Stimulated activated CD4-positive, alpha-beta T cell treated with anti-CD3 and anti-CD28 coated beads, Interleukin-12 subunit alpha, Interleukin-12 subunit beta, amount 100 ng/mL, for 24 hours (primary cell): ENCODE measurements at places on chromosomes 12 and 14.

DNA sequence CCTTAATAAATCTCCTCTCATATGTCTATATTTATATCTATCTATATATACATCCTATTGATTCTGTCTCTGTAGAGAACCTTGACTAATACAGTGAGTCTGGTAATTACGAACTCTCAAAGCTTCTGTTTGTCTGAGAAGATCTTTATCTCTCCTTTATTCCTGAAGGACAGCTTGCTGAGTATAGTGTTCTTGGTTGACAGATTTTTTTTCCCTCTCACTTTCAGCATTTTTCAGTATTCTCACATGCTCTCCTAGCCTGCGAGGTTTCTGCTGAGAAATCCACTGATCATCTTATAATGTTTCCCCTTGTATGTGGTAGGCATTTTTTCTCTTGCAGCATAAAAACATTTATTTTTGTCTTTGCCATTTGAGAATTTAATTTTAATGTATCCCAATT lies 67.1 kb downstream of the GPHN start:
- DNase-seq, result no peak

GRCh38 chr12:61282790-61283575 lies 977.2 kb upstream of the USP15 start:
- DNase-seq, result no peak

DNA sequence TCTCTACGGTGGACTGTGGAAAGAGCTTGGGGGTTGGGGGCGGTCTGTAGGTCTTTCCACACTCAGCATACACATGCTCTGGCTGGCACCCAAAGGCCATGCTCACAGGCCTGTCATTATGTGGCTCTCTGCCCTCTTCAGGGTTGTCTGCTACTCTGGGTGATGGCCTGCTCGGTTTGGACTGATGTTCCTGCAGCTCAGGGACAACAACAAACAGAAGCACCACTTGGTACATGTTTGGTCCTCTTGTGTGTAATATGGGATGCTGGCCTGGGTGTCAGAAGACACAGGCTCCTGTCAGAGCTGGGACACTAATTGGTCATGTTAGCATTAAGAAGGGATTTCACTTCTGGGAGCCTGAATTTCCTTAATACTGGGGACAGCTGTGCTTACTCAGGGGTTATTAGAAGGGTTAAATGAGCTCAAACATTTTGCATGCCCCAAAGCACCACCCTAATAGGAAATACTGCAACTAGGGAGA lies 32.7 kb upstream of the SELPLG start:
- no peak for DNase-seq

- DNase-seq, result no peak
These were observed 32.8 kb downstream of the FMNL3 start for GRCh38 chr12:49674318-49674981.

DNA sequence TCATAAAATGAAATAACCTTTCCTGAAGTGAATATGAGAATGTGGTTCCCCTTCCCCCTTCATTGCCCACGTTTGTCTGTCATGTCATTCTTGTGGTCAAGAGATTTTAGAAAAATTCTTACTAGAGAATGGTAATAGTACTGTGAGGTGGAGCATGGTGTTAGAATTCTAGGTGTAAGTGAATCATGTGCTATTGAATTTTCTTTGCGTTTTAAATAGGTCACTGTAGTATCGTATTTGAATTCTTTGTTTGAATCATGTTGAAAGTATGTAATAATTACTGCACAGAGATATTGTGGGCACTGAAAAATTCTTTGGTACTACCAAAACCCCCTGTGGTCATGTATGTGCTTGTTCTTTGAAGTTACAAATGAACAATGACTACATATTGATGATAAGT lies 49.9 kb downstream of the FUT8 start:
- DNase-seq, result no peak

- no peak for DNase-seq
These were observed 39.5 kb downstream of the DGLUCY start for GRCh38 chr14:91153360-91153759.

GRCh38 chr14:73058922-73059673 lies 764 bp downstream of the RBM25 start:
- no peak for DNase-seq

DNA sequence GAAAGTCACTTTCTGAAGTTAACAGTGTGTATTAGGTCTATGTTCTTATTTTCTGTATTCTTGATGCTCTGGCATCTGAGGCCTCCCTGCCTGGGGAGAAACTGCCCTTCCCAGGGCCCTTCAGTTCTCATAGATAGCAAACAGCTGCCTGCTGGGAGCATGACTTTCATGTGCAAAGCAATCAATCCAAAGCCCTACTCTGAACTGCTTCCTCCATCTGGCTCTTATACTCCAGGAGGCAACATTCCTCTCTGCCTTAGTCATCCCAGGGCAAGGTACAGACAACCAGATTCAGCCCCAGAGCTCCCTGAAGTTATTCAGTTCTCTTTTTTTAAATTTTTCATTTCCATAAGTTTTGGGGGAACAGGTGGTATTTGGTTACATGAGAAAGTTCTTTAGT lies 41.7 kb upstream of the RIN3 start:
- DNase-seq, result no peak

DNA sequence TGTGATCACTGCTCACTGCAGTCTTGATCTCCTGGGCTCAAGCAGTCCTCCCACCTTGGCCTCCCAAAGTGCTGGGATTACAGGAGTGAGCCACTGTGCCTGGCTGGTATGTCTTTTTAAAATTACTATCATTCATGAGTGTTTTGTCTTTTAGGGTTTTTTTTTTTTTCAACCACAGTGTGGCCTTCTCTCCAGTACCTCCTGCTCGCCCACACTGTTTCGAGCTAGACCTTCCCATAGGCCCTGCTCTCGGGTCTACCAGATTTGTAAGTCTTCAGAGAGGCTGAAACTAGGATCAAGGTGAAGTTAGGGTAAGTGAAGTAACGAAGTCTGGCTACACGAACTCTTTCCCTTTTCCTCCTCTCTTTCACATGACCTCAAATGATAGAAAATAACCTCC lies 1.5 kb downstream of the BIN2 start:
- peak; percentile 49 for DNase-seq

DNA sequence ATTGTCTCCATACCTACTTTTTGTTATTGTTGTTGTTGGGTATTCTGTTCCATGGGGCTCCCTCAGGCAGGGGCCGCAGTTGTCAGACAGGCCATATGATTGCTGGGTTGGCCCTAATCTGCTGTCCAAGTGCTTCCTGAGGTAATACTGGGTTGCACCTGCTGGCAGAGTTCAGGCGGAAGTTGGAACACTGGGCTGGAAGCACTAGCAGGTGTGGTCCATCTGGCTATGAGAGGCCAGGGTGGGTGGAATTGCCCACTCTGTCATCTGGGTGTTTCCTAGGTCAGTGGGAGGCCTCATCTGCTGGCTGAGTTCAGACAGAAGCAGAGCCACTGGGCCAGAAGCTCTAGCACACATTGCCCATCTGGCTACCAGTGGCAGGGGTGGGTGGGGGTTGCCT lies 81.3 kb upstream of the NID2 start:
- DNase-seq, result no peak

DNA sequence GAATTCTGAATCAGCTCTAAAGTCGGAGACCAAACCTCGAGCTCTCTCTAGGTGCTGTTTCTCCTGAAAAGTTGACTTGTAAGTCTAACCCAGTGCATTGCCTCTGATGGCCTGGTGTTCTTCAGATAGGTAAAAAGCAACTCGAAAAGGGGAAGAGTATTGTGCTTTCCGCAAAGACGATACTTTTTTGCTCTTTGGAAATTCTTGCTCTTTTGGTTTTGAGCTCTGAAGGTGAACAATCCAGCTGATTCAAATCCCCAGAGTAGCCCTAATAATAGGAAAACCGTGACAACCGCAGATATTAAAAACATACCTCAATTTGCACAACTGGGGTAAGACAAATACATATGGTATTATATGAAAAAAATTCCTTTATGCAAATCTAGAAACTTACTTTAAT lies 447.4 kb downstream of the RAD51B start:
- DNase-seq, result no peak

- DNase-seq, result no peak
These were observed 158.0 kb downstream of the KCNK10 start for GRCh38 chr14:88164906-88165534.
